ENCODE measurements at places on chromosomes 6 and 20. TPM values are rescaled to one million over a fixed set of nuclear protein-coding genes. Genes with fewer than 3 reads are reported as not detected.

GSTA1 gene
- total RNA-seq: 6.8 TPM

SRMS gene
- 0.49 TPM for total RNA-seq

ADISSP gene
- total RNA-seq: 20.6 TPM

ARMC12 gene
- total RNA-seq: not detected

SLC13A3 gene
- total RNA-seq: 0.08 TPM

CD40 gene
- 2.8 TPM for total RNA-seq

XKR7 gene
- total RNA-seq: 0.07 TPM

TOX2 gene
- 6.1 TPM for total RNA-seq

THEMIS gene
- total RNA-seq: 0.96 TPM

BPI gene
- total RNA-seq: not detected

GINM1 gene
- 22.9 TPM for total RNA-seq

GABRR1 gene
- total RNA-seq: not detected

POPDC3 gene
- total RNA-seq: 0.24 TPM

DSN1 gene
- 24.2 TPM for total RNA-seq

ADAM33 gene
- 6.7 TPM for total RNA-seq

TMEM170B gene
- 2.2 TPM for total RNA-seq

TENT5A gene
- 20.1 TPM for total RNA-seq

CYP39A1 gene
- 4.3 TPM for total RNA-seq

TCP11 gene
- total RNA-seq: not detected

CRISP2 gene
- not detected for total RNA-seq

DNA sequence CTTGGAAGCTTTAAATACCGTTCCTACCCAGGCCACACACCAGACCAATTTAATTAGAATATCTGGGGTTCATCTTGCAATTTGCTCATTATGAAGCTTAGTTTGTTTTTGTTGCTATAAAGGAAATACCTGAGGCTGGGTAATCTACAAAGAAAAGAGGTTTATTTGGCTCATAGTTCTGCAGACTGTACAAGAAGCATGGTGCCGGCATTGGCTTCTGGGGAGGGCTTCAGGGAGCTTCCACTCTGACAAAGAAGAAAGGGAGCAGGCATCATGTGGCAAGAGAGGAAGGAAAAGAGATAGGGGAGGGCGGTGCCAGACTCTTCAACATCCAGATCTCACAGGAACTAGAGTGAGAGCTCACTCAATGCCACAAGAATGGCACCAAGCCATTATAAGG, 73.6 kb downstream of the RNF182 start:
- DNase-seq: no peak

DNA sequence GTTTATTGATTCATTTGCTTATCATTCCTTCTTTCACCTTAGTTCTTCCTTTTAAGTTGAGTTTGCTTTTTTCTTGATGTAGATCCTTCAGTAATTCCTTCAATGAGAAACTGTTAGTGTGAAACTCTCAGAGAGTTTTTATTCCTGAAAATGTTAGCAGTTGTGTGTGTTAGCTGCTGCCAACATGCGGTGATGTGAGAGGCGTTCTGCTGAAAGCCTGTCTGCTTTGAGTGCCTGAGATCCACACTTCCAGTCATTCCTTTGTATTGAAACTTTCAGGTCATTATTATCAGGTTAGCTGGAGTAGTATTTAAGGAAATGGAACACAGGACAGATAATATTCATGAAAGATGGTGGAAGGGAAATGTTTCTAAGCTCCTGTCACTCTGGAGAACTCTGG, 70.0 kb upstream of the SUPT3H start:
- DNase-seq: no peak

GRCh38 chr20:58723628-58723984, 31.0 kb downstream of the NPEPL1 start:
- DNase-seq: no peak

- peak; percentile 57 for DNase-seq
Measured at GRCh38 chr6:154732538-154733182, 556 bp upstream of the SCAF8 start.

- no peak for DNase-seq
Measured at GRCh38 chr6:1624058-1624850, 14.5 kb downstream of the FOXC1 start.

GRCh38 chr6:106486236-106486635, 125.7 kb downstream of the CRYBG1 start:
- no peak for DNase-seq

GRCh38 chr6:39370390-39370789, 47.9 kb upstream of the KCNK16 start:
- DNase-seq: no peak

DNA sequence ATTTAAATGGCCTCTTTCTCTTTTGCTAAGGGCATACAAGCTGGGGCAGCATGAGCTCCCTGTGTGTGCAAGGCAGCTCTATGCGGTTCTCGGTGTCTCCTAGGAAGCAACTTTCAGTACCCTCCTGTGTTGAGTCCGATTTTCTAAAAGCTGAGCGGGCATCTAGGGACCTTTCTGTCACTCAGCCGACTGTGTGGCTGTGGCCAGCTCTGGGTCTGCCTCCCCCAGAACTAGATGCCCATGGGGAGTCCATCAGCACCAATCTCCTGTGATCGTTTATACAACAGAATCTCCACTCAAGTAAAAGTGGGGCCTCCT, 7.5 kb downstream of the NELFCD start:
- no peak for DNase-seq

DNA sequence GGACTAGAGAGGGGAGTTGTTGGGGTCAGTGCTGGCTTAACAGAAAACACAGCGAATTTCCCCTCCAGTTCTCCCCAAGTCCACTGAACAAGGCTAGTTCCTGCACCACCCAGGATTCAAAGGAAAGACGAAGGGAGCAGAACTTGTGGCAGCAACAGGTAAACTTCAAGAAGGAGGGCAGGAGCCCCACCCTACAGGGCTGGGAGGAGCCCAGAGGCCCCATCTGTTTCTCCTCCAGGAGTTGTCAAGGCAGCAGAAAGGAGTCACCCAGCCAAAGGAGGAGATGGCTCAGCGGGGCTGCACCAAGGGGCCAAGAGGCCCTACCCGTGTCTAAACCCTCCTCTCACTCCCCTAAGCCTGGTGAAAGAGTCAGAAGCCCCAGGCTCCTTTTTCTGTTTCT, 1.7 kb downstream of the SAPCD1 start:
- DNase-seq: no peak

DNA sequence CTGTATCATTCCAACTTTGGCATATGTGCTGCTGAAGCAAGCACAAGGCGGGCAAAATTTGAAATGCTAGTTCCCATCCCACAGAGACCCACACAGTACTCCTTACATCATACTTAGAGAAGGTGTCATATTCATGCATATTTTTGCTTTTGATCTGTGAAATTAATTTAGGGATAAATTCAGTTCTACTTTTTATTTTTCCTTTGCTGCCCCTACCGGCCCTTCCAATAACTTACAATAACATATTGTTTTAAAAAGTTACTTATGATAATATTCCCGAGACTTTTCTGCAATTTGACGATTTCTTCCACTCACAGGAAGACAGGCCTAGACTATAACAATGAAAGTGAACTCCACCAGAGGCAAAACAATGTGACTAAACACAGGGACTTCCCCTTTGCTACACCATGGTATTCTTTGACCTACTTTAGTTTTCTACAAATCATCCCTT, 35.0 kb downstream of the SESN1 start:
- no peak for DNase-seq

DNA sequence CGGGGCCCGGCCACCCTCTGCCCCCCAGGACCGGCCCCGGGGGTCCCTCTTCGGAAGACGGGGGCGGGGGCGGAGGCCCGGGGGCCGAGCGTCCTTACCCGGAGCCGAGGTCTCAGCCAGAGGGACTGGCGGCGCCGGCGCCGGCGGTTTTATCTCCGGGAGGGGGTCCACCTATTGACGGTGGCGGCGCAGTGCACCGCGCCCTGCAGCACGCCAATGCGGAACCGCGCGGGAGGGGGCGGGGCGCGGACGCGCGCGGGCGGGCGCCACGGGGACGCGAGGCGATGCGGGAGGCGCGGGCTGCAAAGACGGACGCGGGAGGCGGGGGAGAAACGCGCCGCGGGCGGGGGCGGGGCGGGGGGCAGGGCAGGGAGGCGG, at the start of gene EEF1A2:
Gene EEF1A2, minus strand, starts transcription at position 124 of the 378 bp plus-strand sequence. CDS start 1,320 bp downstream, outside the sequence.
- no peak for DNase-seq

GRCh38 chr20:48556956-48557355, 270.8 kb downstream of the PREX1 start:
- no peak for DNase-seq

DNA sequence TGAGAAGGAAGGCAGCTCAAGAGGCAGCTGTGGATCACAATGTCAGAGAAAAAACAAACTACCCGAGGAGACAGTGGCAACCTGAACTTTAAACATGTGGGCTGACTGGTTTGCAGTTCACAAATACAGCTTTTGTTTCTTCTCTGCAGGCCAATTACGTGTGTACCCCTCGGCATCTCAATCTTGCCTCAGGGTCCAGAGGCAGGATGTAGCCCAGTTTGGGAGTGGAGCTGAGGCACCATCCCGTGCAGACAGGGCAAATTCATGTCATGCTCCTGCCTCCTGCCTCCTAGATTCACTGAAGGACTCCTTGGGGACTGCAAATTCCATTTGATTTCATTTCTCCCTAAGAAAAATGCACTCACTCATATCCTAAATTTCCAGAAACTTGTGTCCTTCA, 94.2 kb upstream of the KCNK16 start:
- DNase-seq: no peak

DNA sequence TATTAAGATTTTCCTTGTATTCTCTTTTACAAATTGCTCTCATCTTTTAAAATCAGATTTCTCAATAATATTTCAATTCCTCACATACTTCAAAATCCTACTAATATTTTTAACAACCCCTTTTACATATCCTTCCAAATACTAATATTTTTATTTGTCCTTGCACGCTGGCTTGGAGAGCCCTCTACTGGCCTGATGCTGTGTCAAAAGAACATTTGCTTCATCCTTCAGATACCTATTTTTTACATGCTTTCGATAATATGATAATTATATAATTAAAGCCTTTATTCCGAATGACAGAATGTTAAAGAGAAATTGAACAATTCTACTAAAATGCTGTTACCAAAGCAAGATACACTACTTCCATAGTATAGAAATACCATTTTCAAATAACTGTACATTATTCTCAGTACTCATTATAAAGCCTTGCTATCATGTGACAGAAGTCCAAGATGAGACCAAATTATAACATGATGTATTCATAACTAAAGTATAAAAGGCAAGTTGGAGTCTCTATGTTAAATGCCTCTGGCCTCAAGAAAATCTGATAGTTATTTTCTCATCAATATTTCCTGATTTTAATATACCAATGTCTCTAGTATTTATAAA, 39.0 kb upstream of the PLN start:
- no peak for DNase-seq

DNA sequence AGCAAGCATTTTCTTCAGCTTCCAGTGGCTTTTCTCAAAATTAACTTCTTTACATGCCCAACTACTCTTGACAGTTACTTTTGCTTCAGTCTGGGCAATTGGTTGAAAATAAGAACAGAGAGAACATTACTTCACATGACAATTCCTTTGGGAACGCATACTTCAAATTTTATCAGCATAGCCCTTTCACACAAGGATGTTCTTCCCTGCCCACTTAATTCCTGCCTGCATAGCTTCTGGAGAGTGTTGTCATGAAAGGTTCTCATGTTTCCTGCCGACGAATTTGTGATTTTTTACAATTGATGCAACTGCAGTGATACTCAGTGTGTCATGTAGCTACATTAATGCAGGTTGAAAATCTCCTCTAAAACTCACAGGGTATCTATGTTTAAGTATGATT, 22.0 kb upstream of the SNRNP48 start:
- no peak for DNase-seq

DNA sequence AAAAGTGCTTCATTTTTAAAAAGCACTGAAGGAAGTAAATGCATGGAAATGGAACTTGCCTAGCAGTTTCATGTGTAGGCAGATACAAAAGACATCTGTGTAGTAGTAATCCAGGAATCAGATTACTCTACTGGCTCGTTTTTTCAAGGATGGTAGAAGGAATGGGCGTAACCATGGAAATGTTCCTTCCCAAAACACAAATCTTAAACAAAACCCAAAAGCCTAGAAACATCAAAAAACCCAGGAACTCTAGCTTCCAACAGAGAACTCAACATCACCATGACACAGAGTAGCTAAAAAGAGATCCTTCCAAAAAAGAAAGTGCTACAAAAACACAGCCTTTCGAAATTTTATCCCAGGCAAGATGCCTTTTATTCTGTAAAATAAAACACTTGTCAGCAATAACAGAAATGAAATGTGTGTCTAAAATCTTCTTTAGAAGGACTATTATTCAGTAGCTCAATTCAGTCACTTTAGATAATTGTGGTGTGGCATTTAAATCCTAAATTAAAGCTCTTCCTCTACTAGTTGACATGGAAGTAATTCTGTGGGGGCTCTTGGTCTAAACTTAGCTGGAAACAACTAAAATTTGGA, 81.7 kb downstream of the FAM217A start:
- DNase-seq: no peak

DNA sequence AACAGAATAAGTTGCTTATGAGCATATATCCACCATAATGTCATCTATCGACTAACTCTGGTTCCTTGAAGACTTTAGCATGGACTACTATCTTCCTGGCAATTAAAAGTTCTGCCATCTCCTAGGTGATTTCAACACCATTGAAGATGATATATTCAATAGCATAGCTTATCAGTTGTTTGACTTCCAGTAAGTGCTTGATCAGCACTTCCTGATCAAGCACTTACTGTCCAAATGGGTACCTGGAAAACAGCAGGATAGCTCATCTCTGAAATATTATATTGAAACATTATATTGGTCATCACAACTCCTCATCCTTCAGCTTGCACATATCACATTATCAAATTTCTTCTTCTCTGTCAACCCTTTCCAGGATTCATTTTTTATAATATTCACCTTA, 75.5 kb upstream of the HMGCLL1 start:
- no peak for DNase-seq

DNA sequence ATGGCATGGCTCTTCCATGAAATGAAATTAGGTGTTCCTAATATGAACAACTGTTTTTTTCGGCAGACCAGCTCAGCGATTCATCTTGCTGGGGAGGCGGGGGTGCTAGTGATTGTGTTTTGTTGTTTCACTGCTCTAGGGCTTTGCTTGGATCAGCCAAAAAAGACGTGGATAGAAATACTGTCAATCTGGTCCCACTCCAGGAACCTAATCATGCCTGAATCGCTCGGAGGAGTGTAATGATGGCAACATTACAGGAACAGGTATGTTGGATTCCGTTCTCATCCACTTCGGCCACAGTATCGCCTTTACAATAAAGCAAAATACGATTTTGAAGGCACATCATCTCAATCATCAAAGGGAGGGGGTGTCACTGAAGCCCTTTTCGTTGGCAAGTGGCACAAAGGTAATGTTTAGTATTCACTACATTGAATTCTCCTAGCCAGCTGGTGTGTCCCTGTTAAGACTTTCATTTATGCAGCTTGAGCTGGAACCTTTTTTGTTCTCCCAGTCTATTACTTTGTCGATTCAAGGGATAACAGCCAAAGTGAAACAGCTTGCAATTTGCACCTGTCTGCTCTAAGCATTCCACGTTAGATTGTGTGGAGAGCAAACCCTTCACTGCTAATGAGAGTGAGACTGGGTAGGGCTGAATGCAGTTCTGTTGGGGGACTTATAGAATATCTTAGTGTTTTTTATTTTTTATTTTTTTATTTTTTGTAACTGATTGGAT, 477.7 kb downstream of the TFAP2A start:
- DNase-seq: no peak
